ENCODE measurements at places on chromosomes 2 and 18. TPM values are rescaled to one million over a fixed set of nuclear protein-coding genes. Genes with fewer than 3 reads are reported as not detected.

DNA sequence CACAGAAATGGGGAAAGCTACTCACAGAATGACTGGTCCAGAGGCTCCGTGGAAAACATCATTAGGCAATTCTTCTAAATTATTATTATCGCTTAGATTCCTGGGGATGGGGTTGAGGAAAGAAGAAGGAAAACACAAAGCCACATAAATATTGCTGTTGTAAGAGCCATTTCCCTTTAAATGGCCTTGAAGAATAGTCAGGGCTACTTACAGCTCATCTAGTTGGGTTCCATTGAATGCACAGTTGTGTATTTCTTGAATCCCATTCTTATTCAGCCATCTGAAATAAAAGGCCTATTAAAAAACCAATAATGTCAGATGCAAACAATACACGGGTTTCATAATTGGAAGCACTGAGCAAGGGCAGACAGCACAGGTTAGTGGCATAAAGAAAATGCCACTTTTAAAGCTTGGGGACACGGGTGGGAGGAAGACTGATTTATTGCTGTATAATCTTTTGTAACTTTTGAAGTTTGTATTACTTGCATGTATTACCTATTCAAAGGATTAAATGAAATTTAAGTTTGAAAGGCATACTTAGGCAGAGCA lies 171.4 kb downstream of the FSHR start:
- no peak for DNase-seq

- no peak for DNase-seq
These were observed 26.5 kb upstream of the PIK3C3 start for GRCh38 chr18:41928581-41928980.

DNA sequence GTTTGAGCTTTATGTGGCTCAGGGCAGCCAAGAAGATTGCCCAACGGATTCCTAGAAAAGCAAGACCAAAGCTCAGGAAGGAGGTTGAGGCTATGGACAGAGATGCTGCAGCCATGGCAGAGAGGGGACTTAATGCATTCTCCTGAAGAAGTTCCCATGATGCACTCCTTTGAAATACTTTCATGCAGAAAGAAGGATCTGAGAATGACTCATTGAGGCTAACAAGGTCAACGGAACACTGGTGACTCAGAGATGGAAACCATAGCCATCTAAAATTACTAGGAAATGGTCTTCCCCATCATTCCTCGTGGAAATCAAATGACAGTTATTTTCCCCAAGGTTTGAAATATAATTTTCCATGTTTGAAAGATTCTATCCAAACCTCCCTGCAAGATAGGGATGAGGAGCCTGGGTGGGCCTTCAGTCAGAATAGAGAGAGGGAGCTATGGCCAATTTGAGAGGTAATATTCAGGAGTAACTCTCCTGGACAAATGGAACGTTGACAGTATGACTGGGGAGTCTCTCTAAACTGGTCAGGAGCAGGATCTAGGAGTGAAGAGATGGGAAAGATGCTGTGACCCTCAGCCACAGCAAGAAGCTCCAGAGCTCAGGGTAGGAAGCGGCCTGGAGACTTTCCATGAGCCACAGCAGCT lies 63.0 kb downstream of the REEP1 start:
- peak; percentile 46 for DNase-seq

DNA sequence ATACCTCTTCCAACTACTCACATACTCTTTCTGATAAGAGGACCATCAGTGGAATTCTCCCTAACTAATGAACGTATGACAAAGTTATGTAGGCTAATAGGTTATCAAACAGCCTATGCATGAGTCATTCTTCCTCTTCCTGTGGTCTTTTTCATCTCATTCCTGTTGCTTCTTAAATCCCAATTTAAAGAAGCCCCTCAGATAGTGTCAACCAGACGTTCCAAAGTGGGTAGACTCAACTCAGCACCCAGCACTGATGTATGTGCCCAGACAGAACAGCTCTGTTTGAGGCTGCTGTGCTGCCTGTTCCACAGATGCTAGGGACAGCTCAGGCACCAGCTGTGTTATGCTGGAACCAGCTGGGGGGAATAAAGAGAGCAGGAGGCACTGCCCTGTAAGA lies 52.6 kb downstream of the CXCR4 start:
- DNase-seq: no peak

DNA sequence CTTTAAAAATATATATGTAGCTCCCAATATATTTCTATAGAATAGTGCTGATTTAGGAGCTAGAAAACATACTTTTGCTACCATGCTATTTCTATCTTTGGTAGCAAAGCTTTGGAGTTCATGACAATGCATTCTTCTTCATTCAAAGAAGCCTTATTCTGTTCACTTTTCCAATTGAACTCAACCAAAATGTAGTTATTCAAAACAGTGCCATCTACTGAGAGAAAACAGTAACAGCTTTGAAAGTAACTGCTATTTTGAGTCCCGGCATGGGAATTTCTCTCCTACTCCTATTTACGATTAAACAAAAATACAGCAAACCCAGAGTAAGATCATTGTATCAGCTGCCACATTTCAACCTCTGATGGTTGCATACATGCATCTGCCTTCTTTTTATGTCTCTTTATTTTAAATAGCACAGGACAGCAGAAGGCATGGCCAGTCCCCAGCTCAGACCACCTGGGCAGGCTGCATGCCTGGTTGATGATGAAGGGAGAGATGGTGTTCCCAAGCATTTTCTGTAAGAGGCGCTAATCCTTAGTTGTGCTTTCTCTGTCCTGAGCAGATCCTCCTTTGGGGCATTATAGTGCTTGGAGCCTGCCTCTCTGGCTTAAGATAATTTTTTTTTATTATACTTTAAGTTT lies 69.7 kb upstream of the SULT1C3 start:
- DNase-seq: peak; percentile 40

Gene FBLN7
- total RNA-seq: 0.04 TPM

Gene WNT6
- not detected for total RNA-seq
